Dermis blood vessel endothelial cell (primary cell): ENCODE measurements at places on chromosomes 2 and 18. TPM values are rescaled to one million over a fixed set of nuclear protein-coding genes. Genes with fewer than 3 reads are reported as not detected.

KCTD1 gene
- total RNA-seq: 6.7 and 7.0 TPM in 2 replicates

FAM110C gene
- 0.28 and 0.51 TPM in 2 replicates for total RNA-seq

ATP8B1 gene
- total RNA-seq: 51.1 and 72.5 TPM in 2 replicates

PSMA8 gene
- not detected in 2 replicates for total RNA-seq

TDRD15 gene
- not detected in 2 replicates for total RNA-seq

CIDEA gene
- total RNA-seq: 1.2 and 1.9 TPM in 2 replicates

FOXD4L1 gene
- 0.05 and 0.17 TPM in 2 replicates for total RNA-seq

ANKRD30B gene
- total RNA-seq: under 0.01 TPM in 1 of 2 replicates, not detected in the other

SRBD1 gene
- 18.0 and 27.5 TPM in 2 replicates for total RNA-seq
